Muscle of leg (tissue), 16 donors: ENCODE measurements at places on chromosomes 3 and 15. TPM values are rescaled to one million over a fixed set of nuclear protein-coding genes. Genes with fewer than 3 reads are reported as not detected.

- H3K27me3 ChIP-seq = no peaks in the 10 kb centered on the region
- DNase-seq = peak; percentile 10
- no peaks in the 10 kb centered on the region for H3K36me3 ChIP-seq
- H3K4me1 ChIP-seq = no peaks in the 10 kb centered on the region
- H3K27ac ChIP-seq = no peak overlapping the region
These were observed 252.7 kb downstream of the ROBO1 start for GRCh38 chr3:79515072-79515471.

- no peak for DNase-seq
- H3K4me3 ChIP-seq = no peak overlapping the region
- H3K4me1 ChIP-seq = peaks cover 2% of the 10 kb centered on the region
- no peaks in the 10 kb centered on the region for H3K36me3 ChIP-seq
These were observed 63.3 kb downstream of the ATP8B4 start for GRCh38 chr15:50055750-50056157.

GRCh38 chr3:71902258-71903111 lies 117.5 kb upstream of the PROK2 start:
- H3K27ac ChIP-seq = no peak overlapping the region
- peaks cover 2% of the 10 kb centered on the region for H3K4me1 ChIP-seq
- H3K27me3 ChIP-seq = peaks cover 5% of the 10 kb centered on the region
- H3K36me3 ChIP-seq = no peaks in the 10 kb centered on the region

DNA sequence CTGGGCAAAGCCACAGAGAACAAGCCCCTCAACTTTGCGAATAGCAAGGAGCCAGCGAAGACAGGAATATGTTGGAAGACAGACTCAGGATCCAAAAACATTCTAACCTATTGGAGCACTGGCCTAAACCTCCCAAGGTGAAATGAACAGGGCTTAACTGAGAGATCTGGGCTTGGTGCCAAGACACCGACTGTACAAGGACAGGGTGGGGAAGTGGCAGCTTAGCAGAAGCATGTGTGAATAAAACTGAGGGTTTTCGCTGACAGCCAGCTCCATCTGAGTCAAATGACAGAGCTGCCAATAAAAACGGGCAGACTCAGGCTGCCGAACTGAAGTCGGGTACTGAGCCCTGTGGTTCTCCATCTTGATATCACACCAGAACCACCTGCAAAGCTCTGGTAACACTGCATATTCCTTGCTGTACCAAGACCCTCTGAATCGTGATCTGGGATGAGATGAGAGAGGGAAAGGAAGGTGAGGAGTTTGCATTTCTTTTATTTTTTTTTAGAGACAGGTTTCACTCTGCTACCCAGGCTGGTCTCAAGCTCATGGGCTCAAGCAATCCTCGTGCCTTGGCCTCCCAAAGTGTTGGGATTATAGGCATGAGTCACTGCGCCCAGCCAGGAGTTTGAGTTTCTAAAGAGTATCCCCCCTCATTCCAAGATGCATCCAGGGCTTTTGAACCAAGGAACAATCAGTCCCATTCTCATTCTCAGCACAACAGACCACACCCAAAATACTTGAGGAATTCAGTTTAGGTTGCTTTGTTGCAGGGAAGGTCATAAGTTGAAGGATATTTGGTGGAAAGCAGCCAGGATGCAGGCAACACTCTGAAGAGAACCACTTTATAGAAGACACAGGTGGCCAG lies 6.0 kb upstream of the PLCB2 start:
- no peaks in the 10 kb centered on the region for H3K36me3 ChIP-seq
- DNase-seq = peak; percentile 68
- no peak overlapping the region for H3K27ac ChIP-seq
- H3K4me3 ChIP-seq = no peak overlapping the region
- H3K4me1 ChIP-seq = peaks cover 13% of the 10 kb centered on the region

DNA sequence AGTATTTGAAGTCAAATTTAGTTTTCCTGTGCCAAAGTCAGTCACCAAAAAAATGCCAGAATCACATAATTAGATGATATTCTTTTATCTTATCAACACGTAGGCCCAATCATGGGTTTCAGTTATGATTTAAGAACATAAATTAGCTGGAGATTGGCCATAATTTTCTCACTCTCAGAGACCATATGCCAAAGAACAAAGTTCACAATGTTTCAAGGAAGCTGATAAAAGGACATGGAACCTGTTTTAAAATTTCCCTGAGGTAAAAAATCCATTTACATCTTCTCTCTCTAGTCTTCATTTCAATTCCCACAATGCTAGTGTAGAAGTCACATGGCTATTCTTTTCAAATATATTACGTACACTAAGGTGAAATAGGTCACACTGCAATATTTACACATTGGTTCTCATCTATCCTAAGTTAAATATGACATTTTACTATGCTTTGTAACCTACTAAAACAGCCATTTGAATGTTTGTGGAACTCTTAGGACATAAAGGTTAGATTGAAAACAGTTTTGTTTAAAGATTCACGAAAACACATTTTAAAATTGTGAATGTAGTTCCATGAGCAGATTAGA lies 42.7 kb upstream of the DCUN1D1 start:
- DNase-seq = no peak
- H3K4me1 ChIP-seq = no peaks in the 10 kb centered on the region
- peaks cover 26% of the 10 kb centered on the region for H3K36me3 ChIP-seq
- H3K27ac ChIP-seq = no peak overlapping the region

- no peak overlapping the region for H3K4me3 ChIP-seq
- H3K36me3 ChIP-seq = peaks cover 20% of the 10 kb centered on the region
- H3K4me1 ChIP-seq = peaks cover 10% of the 10 kb centered on the region
- DNase-seq = no peak
These were observed 46.3 kb downstream of the SYNM start for GRCh38 chr15:99151156-99151555.

DNA sequence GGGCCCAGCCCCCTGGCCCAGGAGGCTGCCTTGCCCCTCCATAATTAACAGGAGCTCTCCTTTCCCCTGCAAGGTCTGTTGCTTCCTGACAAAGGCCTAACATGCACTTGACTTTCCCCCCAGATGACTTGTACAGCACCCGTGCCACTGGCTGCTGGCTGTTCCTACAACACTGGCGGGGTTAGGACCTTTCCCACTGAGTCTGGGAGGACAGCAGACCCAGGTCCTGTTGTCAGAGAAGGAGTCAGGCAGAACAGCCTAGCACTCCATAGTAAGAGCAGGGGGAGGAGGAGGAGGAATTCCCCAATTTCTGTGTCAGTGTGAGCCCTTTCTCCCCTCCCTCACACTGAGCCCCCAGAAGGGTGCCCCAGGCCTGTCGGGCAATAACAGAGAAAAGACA lies 99.2 kb downstream of the CORO2B start:
- no peaks in the 10 kb centered on the region for H3K36me3 ChIP-seq
- H3K4me1 ChIP-seq = peaks cover 15% of the 10 kb centered on the region
- DNase-seq = no peak
- H3K27ac ChIP-seq = no peak overlapping the region

GRCh38 chr15:83904107-83905040 lies 250.5 kb downstream of the ADAMTSL3 start:
- H3K27me3 ChIP-seq = no peaks in the 10 kb centered on the region
- peaks cover 9% of the 10 kb centered on the region for H3K4me1 ChIP-seq
- peak overlapping the region; percentile 78 for H3K27ac ChIP-seq
- H3K36me3 ChIP-seq = peaks cover 8% of the 10 kb centered on the region
- no peak overlapping the region for H3K4me3 ChIP-seq

- no peak overlapping the region for H3K4me3 ChIP-seq
- H3K4me1 ChIP-seq = peaks cover 7% of the 10 kb centered on the region
- H3K36me3 ChIP-seq = peaks cover 5% of the 10 kb centered on the region
- DNase-seq = no peak
These were observed 62.7 kb upstream of the MYZAP start for GRCh38 chr15:57528940-57529565.

- DNase-seq = no peak
- H3K27me3 ChIP-seq = no peaks in the 10 kb centered on the region
- H3K27ac ChIP-seq = no peak overlapping the region
- H3K4me1 ChIP-seq = no peaks in the 10 kb centered on the region
These were observed 310.9 kb downstream of the MFSD1 start for GRCh38 chr3:159112724-159113123.

- H3K27ac ChIP-seq = no peak overlapping the region
- H3K36me3 ChIP-seq = no peaks in the 10 kb centered on the region
- H3K27me3 ChIP-seq = no peaks in the 10 kb centered on the region
- no peaks in the 10 kb centered on the region for H3K4me1 ChIP-seq
- DNase-seq = no peak
- H3K4me3 ChIP-seq = no peak overlapping the region
These were observed 14.5 kb downstream of the TIPARP start for GRCh38 chr3:156688632-156689452.

DNA sequence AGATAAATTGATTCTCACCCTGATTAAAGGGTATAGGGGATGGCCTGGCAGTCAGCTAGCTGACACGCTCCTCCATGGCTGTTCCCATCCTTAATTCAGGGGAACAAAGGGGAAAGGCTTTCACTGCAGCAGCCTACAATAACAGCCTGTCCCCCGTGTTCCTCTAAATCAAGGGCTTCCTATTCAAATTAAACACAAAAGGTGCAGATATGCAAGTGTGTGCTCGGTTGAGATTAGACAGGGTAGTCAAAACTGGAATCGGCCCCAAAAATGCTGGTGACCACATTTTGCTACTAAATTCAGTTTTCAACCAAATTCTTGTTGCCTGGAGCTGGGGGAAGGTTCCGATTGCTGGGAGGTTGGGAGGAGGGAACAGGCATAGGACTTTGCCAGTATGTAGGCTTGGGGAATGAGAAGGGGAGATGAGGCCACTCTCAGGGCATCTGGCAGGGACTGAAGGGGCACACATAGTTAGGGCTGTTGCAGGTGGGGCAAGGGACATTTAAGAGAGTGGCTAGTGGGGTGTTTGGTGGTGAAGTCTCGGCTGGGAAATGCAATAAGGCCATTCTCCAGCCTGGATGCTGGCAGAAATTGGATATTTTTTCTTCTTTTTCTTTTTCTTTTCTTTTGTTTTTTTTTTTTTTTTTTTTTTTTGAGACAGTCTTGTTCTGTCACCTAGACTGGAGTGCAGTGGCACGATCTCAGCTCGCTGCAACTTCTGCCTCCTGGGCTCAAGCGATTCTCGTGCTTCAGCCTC lies 32.9 kb upstream of the CTSH start:
- DNase-seq = no peak
- no peaks in the 10 kb centered on the region for H3K27me3 ChIP-seq
- H3K4me3 ChIP-seq = no peak overlapping the region
- peaks cover 12% of the 10 kb centered on the region for H3K4me1 ChIP-seq

DNA sequence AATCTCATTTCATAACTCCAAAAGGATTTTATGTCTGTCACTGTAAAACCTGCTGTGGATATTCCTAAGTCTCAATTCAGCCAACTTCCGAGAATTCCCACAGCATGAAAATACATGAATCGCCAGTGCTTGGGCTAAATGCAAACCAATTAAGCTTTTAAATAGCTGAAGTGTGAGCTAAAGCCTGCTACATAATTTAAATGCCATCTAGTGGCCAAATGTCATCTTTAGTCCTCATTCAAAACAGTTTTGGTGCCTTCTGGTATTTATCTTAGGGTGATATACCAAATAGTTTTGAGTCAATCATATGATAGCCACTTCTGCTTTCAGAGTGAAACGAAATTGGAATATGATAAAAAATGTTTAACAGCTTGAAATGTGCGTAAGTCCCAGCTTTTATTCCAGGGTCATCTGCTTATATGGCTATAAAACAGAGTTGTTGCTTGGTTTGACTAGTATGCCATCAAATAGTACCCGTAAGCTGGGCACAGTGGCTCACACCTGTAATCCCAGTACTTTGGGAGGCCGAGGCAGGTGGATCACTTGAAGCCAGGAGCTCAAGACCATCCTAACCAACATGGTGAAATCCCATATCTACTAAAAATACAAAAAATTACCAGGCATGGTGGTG lies 41.8 kb upstream of the CCNL1 start:
- no peaks in the 10 kb centered on the region for H3K36me3 ChIP-seq
- no peak overlapping the region for H3K27ac ChIP-seq
- no peaks in the 10 kb centered on the region for H3K27me3 ChIP-seq
- DNase-seq = peak; percentile 41

DNA sequence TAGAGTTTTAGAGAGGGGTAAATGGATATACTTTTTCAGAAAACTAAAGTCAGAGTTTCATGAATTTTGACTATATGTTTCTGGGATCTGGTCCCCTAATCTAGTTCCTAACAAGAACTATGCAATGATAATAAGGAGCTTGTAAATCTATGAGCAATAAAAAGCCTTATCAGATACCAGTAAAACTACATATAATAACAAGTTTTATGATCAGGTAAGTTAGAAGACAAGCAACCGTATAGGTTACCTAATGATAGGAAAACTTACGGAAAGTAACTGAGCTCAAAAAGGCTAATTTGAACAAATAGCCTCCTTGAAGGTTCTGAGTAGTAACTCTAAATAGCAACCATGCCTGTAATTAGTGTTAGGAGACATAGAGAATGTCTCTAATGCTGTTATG lies 21.0 kb downstream of the MIX23 start:
- DNase-seq = no peak
- H3K27ac ChIP-seq = no peak overlapping the region
- H3K4me1 ChIP-seq = no peaks in the 10 kb centered on the region
- H3K4me3 ChIP-seq = no peak overlapping the region

GRCh38 chr3:104676241-104676640 lies 690.5 kb upstream of the ALCAM start:
- no peaks in the 10 kb centered on the region for H3K36me3 ChIP-seq
- DNase-seq = no peak
- no peak overlapping the region for H3K4me3 ChIP-seq
- H3K27ac ChIP-seq = no peak overlapping the region

Gene CLDN16
- not detected for total RNA-seq

Gene DLL4
- total RNA-seq = 9.7 TPM

Gene RTP4
- total RNA-seq = 0.27 TPM

Gene ZNF385D
- 10.6 TPM for total RNA-seq

Gene VPS13C
- 38.3 TPM for total RNA-seq

Gene GJD2
- total RNA-seq = 3.0 TPM

Gene GRAMD1C
- total RNA-seq = 1.3 TPM

Gene CACNA2D3
- total RNA-seq = 1.4 TPM

Gene HCLS1
- 4.1 TPM for total RNA-seq
